Progenitor cell of endocrine pancreas (in vitro differentiated cells): ENCODE measurements at places on chromosomes 12 and 14.

- no peak for DNase-seq
Measured at GRCh38 chr12:124921200-124922031, 7.0 kb upstream of the UBC start.

- peak; percentile 49 for DNase-seq
Measured at GRCh38 chr14:59507063-59507751, 22.9 kb downstream of the JKAMP start.

DNA sequence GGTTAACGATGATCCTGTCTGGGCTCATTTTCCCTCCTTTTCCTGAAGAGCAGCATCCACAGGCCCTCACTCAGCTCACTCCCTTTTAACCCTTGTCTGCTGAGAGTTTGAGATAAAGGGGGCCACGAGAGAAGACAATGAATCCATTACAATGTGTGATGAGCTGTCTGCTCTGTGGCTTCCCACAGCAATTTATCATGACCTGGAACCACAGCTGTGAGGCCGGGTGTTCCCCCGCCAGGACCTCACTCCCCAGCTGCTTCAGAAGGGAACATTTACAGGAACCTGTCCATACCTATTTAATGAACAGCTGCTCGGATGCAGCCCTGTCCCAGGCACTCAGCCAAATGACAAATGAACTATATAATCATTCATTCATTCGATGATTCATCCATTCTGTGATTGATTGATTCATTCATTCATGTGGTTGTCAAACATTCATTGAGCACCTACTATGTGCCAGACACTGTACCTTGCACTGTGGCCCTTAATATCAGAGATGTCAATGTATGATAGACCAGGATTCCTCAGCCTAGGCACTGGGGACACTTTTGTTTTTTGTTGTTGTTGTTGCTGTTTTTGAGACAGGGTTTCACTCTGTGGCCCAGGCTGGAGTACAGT is 18.5 kb upstream of the P2RX7 start:
- no peak for DNase-seq

- no peak for DNase-seq
Measured at GRCh38 chr12:109645194-109645593, 68.4 kb upstream of the FAM222A start.
